ENCODE measurements at places on chromosomes 3 and 15. TPM values are rescaled to one million over a fixed set of nuclear protein-coding genes. Genes with fewer than 3 reads are reported as not detected.

DNA sequence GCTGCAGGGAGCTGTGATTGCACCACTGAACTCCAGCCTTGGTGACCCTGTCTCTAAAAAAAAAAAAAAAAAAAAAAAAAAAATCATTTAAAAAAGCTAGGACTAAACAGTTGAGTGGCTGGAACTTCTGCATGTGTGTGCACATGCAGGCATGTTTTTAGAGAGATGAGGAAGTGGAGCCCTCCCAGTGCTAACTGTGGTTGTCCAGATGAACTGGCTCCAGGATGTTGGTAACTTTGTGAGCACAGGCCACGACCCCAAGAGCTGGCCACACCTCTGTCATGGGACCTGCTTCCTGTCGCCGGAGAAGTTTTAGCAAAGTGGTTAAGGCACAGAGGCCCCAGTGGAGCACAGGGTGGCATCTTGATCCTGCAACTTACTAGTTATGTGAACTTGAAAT lies 27.0 kb downstream of the CHCHD6 start:
- DNase-seq, result no peak

DNA sequence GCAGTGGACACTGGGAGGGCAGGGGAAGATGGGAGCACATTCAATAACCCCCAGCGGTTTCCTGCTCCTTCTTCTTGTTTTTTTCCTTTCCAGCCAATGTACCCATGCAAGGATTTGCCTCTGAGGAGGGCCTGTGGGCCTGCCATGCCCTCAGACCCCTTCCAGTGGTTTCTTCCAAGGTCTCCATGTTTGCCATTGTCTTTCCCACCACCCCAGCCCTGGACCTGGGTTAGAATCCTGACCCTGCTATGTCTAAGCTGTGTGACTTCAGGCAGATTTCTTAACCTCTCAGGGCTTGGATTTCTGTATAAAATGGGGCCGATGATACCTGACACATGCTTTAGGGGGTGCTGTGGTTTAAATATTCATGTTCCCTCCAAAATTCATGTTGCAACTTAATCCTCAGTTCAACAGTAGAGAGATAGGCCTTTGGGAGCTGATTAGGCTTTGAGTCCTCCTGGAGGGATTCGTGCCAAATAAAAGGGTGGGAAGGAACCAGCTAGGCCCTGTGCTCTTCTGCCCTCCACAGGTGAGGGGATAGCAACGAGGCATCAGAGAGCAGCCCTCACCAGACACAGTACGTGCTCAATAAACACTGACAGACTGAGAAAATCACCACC lies 46.3 kb upstream of the FLNB start:
- no peak for DNase-seq

DNA sequence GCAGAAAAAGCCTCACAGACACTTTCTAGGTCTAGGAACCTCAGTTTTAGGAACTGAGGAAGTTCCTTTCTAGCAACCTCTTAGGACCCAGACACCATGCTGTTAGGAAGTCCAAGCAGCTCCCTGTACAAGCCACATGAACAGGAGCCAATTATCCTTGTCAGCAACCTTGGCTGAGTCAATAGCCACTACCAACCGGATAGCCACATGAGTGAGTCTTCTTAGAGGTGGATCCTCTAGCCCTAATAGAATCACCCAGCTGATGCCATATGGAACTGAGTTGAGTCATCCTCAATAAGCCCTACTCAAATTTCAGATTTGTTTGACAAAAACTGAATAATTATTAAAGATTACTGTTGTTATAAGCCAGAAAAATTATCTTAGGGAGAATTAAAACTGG lies 256.2 kb downstream of the NLGN1 start:
- DNase-seq, result no peak

Gene MB21D2
- 16.2 TPM for total RNA-seq

DNA sequence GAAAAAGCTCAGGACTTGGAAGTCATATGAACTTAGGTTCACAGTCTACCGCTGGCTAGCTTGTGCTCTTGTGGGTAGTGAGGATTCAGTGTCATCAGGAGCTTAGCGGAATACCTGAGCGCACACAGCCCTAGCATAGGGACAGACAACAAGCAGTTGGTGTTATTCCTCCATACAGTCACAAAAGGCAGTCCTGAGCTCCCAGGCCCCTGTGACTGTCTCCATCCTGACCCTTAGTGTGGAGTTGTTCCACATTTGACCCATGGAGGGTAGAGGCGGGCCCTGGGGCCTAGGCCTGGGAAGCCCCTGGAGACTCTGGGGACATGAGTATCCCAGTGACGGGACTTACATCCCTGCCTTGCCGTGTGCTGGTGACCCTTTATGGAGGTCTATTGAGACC lies 131.5 kb upstream of the PLXNA1 start:
- DNase-seq, result no peak

DNA sequence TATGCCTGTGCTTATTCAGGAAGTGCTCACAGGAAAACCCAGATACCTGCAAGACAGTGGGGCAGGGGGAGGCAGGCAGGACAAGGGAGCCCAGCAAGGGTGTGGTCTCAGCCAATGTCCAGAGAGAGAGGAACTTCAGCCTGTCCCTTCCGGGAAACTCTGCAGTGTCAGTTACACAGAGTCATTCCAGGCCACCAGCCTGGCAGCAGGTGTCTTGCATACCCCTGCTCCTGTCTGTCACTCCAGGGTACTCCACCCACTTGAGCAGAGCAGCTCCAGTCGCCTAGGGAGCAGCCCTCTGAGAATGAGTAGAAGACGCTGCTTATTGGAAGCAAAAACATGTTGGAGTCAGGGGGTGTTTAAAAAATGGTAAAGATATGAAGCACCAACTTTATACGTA lies 431.2 kb upstream of the RGMA start:
- DNase-seq, result no peak

- no peak for DNase-seq
Measured at GRCh38 chr3:144039661-144040060, 68.0 kb downstream of the DIPK2A start.

GRCh38 chr3:23580096-23580713 lies 225.6 kb upstream of the UBE2E1 start:
- DNase-seq, result no peak

GRCh38 chr3:104947943-104948342 lies 418.8 kb upstream of the ALCAM start:
- no peak for DNase-seq

Gene RLBP1
- total RNA-seq, result not detected

GRCh38 chr15:80476036-80476435 lies 71.9 kb downstream of the ARNT2 start:
- no peak for DNase-seq

GRCh38 chr15:53979051-53979788 lies 979 bp downstream of the UNC13C start:
- DNase-seq, result no peak

Gene SACM1L
- total RNA-seq, result 83.0 TPM

GRCh38 chr3:10941972-10942371 lies 50.6 kb upstream of the SLC6A1 start:
- no peak for DNase-seq

- DNase-seq, result no peak
Measured at GRCh38 chr3:80696280-80696679, 928.5 kb upstream of the ROBO1 start.

Gene SLMAP
- total RNA-seq, result 182 TPM

DNA sequence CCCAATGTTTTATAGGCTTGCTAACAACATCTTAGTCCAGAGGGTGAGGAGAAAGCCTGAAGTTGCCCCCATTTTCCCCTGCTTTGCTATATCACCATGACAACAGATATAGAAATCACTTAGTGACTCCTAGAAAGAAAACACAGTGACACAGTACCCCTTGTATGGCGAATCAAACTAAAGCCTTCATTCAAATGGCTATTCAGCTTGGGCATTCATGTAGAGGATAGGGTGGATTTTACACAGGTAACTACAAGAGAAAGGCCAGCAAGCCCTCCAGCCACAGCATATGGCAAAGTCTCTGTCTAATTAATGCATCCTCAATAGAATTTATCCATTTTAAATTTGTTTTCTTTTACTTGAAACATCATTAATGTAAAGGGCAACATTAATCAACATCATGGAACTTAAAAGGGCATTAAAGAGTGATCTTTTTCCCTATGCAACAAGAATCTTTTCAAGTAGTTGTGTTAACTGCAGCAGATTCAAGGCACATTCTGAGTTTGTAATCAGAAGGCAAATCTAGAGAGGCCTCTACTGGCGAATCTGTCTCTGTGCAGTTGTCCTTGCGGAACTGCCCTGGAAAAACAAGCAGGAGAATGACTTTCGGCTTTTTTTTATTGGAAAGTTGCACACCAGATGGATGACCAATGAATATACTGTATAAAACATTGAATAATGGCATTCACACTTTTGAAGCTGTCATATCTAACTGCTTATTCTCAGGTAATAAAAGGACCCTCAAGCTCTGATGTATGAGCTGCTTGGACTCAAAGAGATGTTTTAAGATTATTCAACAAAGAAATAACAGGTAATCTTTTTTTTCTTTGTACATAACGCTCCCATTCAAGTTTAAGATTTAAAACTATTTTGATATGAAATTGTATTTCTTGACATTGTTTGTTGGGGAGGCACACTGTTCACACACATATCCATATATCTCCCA lies 621.7 kb upstream of the AGTR1 start:
- DNase-seq, result no peak

Gene NCBP2
- total RNA-seq, result 49.2 TPM

DNA sequence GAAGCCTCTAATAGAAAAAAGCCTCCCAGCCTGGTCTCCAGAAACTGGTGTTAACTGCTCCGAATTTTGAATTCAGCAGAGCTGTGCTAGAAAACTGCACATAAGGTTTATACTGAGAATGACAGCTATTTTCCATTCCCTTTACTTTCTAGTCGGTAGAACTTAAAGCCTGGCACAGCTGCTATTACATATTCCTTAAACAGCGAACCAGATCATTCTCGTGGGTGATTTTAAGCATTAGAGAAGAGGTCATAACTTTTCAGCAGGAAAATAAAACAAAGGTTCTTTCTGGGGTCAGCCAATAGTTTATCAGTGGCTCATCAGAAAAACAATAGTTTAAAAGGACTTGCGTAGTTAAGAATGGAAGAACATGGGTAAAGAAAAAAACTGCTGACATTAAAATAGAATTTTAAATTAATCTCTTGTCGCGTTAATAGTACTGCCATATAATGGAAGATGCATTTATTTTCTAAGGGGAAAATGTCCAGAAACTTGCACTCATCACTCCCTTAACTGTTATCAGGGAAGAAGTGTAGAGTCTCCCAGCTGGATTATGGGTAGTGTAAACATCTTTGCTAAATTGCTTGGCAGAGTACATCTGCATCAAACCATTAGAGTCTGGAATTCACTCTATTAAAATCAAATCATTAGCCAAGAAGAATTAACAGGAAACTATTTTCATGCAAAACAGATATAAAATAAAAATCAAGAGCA lies 7.9 kb downstream of the VGLL4 start:
- DNase-seq, result no peak

GRCh38 chr3:186108106-186108940 lies 566 bp downstream of the ETV5 start:
- peak; percentile 53 for DNase-seq

DNA sequence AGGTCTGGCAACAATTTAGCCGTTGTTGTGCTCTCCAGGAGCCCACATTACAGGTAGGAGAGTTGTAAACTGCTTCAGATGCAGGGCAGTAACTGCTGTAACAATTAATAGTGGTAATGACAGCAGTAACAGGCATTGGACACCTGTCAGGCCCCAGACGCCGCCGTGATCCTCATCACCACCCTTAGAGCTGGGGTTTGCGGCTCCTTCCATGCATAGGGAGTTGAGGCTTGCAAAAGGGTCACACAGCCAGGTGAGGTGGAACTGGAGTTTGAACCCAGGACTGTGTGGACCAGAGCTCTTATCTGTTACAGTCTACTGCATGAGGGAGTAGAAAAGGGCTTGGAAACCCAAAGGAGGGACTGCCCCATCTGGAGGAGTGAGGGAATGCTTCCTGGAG lies 26.8 kb upstream of the NR2C2 start:
- no peak for DNase-seq

DNA sequence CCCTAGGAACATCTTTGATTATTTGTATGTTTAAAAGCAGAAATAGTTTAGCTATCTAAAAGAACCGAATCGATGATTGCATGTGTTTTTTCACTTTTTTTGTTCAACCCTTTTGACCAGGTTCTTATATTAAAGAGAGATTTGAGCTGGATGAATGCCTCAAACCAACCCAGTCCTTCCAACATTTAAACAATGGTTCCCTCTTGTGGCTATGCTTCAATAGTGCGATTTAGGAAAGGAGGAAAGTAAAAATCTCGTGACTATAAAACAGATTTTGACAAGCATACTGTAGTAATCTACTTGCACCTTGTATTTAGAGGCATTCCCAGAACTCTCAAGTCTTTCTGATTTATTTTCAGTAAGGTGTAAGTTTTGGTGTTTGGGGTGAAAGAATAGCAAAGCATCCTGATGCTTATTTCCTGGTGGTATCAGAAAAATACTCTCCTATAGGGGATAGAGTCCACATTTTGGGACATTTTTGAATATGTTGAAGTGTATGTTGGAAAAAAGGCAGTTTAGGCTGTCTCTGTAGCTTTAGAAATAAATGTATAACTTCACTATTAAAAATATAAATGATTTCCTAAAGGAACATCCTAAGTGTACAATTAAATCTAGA lies 159.6 kb upstream of the KCNH8 start:
- no peak for DNase-seq

Gene GOLGA6A
- not detected for total RNA-seq

DNA sequence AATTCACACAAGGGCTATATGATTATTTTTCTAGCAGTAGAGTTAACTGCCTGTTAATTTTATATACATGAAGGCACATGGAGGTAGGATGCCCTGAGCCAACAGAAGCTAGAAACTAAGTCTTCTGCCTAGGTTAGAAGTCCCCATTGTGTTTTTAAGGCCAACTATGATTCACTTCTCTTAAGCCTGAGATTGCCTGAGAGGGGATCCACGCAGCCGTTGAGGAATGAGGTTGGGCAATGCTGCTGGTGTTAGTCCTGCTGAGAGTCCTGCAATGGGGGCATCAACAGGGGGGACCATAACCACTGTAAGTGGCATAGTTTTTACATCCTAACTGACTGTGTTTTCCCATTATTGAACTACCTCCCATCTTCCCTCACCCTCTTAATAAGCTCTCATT lies 60.1 kb upstream of the PFN2 start:
- no peak for DNase-seq

DNA sequence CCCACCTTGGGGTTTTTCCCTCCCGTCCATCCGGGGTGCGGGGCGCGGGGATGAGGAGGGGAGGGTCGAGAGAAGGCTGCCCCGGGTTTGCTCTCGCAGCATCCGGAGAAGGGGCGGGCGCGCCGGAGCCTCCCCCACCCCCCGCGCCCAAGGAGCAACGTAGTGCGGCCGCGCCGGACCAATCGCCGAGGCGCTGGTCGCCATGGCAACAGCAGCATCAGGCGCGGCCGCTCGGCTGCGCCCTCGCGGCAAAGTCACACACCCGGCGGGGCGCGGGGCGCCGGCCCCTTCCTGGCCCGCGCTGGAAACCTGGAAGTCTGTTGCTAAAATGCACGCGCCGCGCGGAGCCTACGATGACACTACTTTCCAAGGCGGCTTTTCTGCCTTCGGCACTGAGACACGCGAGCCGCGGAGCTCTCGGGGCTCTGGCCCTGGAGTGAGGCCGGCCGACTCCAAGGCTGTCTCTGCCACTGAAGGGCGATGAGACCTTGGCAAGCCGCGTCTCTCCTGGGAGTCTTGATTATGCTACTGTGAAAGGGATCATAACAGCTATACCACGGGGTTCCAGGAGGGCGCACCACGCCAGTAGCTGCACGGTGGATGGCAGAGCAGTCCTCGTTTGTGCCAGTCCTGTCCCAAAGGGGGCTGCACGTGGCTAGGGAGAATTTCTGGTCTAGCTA lies at the start of gene IQSEC1:
IQSEC1 (minus strand) TSS at position 104 of the 680 bp plus-strand sequence. CDS start 415 bp downstream, outside the sequence.
- peak; percentile 35 for DNase-seq

All from uterus (tissue), 4 donors.